ENCODE measurements at places on chromosomes 5 and 9.

- ATAC-seq: no peak
Observed at GRCh38 chr5:109876941-109877669, 187.4 kb downstream of the MAN2A1 start.

- ATAC-seq: no peak
Observed at GRCh38 chr5:73999297-73999696, 373.3 kb downstream of the ARHGEF28 start.

DNA sequence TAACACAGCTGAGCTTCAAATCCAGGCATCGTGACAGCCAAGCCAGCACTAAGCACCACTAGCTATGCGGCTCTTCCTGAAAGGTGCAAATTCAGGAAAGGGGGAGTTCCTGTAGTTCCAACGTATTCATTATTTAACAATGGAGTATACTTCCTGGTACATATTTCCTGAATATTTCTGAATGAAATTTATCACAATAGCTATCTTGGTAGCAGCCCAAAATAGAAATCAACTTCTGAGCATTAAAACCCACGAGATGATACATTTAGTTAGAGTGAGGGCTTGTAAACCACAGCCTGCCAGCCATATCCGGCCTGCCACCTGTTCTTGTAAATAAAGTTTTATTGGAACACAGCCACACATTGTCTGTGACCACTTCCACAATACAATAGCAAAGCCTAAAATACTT lies 109.7 kb upstream of the RETREG1 start:
- no peak for ATAC-seq

GRCh38 chr9:123421801-123422455 lies 65.9 kb downstream of the CRB2 start:
- ATAC-seq: no peak
